Occipital lobe (tissue), 3 donors: ENCODE measurements at places on chromosomes 12 and 14.
A peak's percentile ranks its signal among the peaks of the same experiment; 100 is the strongest.

- no peak for DNase-seq
Measured at GRCh38 chr12:26740991-26741390, 92.0 kb downstream of the ITPR2 start.

- DNase-seq = no peak
Measured at GRCh38 chr12:88305254-88305890, 163.3 kb downstream of the TMTC3 start.

DNA sequence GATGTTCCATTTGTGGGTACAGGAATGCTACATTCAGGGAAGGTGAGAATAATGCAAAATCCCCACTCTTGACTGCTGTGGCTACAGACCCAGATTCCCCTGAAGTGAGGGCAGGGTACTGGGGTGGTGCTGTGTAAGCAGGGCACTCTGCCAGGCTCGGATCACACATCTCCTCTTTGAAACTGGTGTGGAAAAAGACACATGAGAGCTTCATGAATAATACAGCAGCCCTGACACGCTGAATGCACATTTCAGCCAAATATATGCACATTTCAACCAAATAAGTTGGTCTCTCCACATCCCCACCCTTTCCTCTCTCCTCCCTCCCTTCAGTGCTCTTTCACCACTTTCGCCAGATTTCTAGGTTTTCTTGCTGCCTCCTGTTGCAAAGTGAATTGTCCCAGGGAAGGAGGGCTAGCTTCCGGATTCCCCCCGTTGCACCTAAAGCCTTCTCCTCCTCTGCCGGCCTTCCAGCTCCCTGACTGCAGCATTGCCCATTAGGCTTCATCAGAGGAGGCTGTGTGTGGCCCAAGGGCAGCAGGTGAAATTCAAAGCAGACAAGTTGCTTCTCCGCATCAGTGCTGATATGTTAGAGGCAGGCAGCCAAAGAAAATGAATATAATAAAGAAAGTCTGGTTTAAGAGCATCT lies 118.2 kb upstream of the TMCC3 start:
- DNase-seq = no peak

GRCh38 chr12:87596636-87597035 lies 432.6 kb downstream of the C12orf50 start:
- DNase-seq = no peak

DNA sequence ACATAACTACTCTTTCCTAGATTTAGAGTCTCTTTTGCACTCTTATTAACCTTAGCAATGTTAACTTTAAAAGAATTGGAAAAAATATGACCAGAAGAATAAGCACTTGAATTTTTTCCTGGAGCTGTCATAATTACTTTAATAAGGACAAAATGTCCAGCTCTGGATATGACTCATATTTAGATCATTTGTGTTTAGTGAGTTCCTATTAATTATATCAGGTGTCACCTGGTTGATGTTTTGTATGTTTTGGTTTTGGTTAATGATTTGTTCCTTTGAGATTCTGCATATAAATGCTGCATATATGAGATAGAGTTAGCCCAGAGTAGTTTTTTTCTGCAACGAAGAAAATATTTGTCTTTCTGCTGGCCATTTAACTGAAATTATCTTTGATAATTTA lies 5.1 kb downstream of the CLECL1 start:
- DNase-seq = no peak

DNA sequence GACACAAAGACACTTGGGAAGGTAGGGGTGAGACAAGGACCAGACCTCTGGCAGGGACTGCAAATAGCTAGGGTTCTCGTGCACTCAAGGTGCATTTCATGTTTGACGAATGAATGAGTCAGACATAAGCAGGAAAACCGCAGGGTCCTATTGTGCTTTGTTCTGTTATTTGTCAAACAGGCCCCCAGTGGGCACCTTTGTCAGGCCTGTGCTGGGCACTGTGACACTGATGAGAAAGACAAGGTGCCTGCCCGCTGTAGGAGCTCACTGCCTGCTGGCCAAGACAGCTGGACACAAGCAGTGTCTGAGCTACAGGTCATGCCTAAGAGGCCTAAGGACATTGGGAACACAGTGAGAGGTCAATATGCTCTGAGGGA lies 2.3 kb downstream of the OTUB2 start:
- no peak for DNase-seq

GRCh38 chr14:34259996-34260395 lies 202.0 kb downstream of the SPTSSA start:
- DNase-seq = no peak

DNA sequence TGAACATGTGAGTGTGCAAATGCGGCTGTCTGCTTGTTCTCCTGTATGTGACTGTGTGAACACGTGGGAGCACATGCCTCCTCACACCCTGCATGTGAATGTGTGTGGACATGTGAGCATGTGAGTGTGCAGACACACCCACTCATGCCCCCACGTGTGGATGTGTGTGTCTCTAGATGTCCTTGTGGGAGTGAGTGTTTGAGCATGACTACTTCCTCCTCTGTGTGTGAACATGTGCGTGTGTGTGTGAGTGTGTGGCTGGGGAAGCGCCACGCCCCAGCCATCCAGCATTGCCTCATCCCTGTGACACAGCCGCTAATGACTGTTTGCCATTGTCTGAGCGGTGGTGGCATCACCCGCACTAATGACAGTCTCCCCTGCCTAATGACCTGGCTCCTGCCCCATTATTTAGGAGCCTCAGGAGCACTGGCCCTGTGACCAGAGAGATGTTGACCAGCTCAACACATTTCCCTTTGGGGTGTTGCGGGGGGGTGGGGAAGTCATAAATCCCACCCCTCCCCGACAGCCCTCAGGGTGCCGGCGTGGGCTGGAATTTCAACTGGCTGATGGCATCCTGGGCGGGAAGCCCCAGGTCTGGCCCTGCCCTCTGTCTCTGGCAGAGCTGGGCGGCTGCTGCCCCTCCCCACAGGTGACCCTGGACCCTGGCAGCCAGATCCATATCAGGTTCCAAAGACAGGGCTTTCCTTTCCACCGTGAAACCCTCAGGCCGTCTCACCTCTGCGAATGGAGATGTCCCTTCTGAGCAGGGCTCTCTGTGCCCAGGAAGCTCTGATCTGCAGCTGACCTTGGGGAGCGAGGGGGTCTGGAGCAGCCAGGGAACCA lies 11.5 kb upstream of the KRT80 start:
- DNase-seq = peak; percentile 45

- no peak for DNase-seq
Measured at GRCh38 chr14:33958605-33959226, 7.8 kb upstream of the EGLN3 start.

- no peak for DNase-seq
Measured at GRCh38 chr14:103393070-103393469, 7.9 kb downstream of the MARK3 start.

DNA sequence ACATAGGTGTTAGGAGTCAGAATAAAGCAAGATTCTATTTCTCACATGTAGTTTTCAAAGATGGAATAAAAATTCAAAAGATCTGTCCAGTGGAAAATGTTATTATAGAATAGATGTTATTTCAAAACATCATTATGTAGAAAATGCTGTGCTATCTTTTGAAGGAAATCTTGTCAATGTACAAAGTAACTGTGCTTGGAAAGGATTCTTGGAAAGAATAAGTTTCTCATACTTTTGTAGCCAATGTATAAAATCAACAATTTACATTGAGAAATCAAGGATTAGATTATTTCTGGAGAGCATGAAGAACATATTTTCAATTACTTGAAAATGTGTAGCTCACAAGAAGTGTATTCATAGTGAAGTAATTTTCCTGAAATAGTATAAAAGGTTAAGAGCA lies 532.5 kb upstream of the MGAT4C start:
- DNase-seq = no peak

DNA sequence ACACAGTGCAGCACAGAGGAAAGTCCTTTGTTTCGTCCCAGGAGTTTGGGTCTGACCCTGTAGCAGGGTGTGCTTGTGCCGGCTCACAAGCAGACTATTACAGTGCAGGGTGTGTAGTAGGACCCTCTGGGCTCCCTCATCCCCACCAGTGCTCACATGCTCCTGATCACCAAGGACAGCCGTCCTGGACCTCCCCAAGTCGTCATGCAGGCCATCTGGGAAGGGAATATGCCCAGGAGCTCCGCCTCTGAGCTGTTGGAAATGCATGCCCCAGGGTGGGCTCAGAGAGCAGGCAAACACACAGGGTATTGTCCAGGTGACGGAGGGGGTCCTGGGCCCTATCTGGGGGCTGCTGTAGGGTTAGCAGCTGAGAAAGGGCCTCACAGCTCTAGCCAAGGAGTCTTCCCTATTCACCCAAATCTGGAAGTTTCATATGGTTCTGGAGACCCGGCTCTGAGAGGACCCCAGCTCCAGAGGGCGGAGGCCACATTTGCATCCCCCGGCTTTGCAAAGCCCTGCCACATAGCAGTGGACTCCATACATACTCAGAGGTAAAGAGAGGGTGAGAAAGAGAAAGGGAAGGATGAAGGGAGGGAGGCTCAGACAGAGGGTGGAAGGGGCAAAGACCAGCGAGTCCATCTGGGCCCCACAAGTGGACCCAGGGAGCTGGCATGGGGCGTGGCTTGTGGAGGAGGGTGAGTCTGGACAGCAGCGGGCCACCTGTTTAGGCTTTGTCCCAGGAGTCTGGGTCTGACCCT lies 53.5 kb upstream of the PPP2R5C start:
- no peak for DNase-seq

DNA sequence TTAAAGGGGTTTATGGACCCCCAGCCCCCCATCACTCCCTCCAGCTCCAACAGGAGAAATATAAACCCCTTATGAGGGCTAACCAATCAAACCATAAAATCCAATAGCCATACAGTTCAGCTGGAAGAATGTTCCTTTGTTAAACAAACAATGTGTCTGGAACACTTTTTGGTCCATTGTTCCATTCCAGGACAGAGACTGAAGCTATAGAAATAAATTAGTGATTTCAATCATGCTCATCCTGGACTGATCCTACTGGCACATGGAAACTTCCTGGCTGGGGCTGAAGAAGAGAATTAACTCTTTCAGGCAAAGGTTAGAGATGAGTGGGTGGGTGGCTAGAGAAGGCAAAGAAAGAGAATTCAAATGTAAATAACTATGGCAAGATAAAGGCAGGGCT lies 63.4 kb downstream of the ANO2 start:
- no peak for DNase-seq

GRCh38 chr12:1864456-1864855 lies 44.1 kb downstream of the LRTM2 start:
- no peak for DNase-seq

- DNase-seq = no peak
Measured at GRCh38 chr14:94483729-94484275, 7.8 kb upstream of the SERPINA9 start.

- DNase-seq = no peak
Measured at GRCh38 chr12:115942346-115942745, 335.1 kb downstream of the MED13L start.

- DNase-seq = no peak
Measured at GRCh38 chr12:45725631-45726602, 3.6 kb upstream of the ARID2 start.

DNA sequence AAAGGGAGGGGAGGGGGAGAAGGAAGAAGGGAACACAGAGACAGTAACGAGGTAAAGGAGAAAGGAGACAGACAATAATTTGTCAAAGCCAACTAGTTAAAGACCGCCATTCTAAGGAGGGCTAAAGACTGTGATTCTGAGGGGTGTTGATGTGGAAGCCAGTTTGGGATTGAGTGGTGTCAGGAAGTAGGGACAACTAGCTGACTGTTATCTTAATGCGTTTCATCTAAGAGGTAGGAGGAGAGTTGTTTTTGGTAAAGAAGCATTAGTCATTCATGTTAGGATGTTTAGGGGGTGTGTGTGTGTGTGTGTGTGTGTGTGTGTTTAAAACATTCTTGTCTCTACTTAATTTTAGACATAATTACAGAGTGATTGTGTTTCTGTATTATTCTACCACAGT lies 95.0 kb downstream of the INSM2 start:
- DNase-seq = no peak

DNA sequence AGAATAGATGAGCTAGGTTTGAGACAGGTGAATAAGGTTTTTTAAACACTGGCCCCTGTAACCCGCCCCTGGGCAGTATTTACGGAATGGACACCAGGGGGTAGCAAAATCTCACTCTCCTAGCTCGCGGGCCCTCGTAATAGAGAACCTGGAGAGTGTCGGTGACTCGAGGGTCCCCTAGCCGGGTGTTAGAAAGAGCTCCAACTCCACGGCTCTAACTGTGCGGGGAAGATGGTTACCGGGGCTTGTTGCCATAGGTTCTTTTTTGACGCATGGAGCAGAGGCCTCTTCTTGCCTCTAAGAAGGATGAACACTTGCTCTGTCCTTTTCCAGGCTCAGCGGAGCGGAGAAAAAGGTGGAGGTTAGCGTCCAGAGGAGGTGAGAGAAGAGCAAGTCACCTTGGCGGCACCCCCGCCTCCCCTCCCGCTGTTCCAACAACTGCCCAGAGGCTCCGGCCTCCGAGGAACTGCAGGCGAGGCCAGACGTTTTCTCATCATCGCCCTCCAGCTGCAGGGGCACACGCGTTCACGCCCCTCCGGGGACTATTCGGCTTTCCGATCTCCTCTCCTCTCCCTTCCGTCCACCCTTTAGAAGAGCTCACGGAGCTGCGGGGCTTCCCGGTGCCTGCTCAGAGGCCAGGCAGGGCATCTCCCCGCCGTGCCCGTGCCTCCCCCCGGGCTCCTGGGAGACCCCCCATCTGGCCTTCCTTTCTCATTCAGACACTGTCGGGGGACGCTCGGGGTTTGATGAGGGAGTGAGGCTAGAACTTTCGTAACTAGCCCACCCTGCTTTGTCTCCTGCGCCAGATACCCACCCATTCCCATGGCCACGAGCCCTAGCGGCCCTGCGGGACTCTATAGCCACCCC lies 1.4 kb upstream of the ARHGEF40 start:
- DNase-seq = peak; percentile 14

DNA sequence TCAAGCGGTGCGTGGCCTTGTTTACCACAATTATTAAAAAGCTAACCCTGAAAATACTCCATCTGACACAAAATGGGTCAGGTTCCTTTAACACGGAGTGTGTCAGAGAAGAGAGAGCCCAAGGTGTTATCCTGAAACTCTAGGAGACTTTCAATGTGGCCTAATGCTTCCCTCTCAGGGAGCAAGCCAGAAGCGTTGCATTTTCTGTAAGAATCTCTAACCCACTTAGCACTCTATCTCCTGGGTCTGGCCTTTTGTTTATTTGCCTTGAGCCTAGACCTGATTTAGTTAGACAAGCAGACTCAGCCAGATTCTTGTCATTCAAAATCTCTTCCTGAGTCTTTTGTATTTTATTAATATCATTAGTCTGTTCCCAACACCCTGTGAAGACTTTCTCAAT lies 184.0 kb upstream of the SYT1 start:
- DNase-seq = no peak

- DNase-seq = no peak
Measured at GRCh38 chr12:92408072-92408900, 262.6 kb upstream of the BTG1 start.

DNA sequence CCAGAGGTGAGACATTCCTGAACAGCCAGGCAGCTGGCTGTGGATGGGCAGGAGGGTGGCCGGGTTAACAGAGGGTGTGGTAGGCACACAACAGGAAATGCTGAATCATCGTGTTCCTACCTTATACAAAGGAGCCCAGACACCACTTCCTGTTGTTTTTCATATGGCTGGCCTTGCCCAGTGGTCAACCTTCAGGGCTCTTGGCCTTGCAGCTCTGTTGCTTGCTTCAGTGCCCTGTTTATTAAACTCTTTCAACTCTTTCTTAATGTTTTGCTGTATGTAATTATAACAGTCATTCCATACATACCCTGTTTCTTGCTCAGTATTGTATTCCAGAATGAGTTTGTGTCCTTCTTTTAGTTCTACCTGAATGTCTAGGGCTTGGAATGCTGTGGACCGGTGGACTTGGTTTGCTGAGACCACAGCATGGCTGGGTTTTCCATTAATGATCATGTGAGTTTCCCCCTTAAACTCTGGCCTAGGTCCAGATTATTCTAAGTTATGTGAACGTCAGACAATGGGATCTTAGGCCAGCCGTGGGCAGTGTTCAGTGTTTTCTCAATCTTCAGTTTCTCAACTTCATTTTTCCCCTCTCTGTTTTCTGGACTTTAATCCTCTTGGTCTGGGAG lies 11.9 kb downstream of the CFAP54 start:
- no peak for DNase-seq
